Stimulated activated CD8-positive, alpha-beta memory T cell treated with anti-CD3 and anti-CD28 coated beads, Interleukin-7, amount 100 ng/mL, for 4 hours (primary cell): ENCODE measurements at places on chromosomes 13 and 19.
A peak's percentile ranks its signal among the peaks of the same experiment; 100 is the strongest.

GRCh38 chr13:101640788-101641400 is 188.4 kb downstream of the ITGBL1 start:
- DNase-seq: no peak

DNA sequence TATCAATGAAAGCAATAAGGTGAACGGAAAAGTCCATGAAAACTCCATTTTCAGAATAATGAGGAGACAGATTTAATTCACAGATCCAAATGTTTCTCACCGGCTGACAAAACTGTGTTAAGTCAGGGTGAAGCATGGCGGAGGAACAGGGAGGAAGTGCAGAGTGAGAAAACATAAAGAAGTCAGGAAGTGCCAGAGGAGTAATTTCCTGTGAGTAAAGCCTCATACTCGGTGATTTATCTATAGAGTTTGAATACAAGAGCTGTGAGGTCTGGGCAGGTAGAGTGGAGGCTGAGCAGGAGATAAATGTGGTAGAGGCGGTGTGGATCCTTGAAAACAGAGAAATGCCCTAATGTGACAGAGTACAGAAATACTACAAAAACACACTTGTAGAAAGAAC is 11.4 kb downstream of the CARD8 start:
- peak; percentile 36 for DNase-seq

GRCh38 chr13:76993021-76993420 is 1.1 kb downstream of the CLN5 start:
- no peak for DNase-seq

DNA sequence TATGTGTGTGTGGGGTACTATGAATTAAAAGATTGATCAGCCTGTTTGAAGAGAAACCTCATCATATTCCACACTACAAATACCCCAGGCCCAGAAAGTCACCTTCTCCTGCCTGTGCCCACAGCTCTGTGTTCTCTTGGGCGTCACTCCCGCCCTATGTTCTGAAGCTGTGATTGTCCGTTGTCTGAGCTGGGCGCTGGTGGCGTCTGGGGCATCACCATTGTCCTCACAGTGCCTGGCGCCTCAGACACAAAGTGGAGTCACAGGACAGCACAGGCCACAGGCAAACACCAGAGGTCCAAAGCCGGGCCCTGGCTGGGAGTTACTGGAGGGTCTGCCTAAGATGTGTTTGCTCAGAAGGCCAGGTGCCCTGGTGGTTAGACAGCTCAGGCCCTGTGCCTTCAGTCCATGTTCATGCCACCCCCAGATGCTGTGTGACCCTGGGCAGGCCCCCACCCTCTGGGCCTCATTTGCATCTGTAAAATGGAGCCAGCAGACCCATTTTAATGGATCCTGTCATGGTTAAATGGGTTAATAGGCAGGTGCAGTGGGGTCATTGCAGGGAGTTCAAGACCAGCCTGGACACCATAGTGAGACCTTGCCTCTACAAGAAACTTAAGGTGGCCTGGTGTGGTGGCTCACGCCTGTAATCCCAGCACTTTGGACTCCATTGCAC is 34.5 kb downstream of the DNM2 start:
- no peak for DNase-seq
